Fibroblast of skin of scalp (primary cell): ENCODE measurements at places on chromosomes 5 and 9.

- DNase-seq = no peak
These were observed 1003.3 kb upstream of the COX7C start for GRCh38 chr5:85614489-85614888.

GRCh38 chr9:136336156-136336870 is 9.0 kb downstream of the GPSM1 start:
- peak; percentile 62 for DNase-seq

GRCh38 chr5:81850501-81851357 is 99.8 kb upstream of the SSBP2 start:
- DNase-seq = peak; percentile 89

DNA sequence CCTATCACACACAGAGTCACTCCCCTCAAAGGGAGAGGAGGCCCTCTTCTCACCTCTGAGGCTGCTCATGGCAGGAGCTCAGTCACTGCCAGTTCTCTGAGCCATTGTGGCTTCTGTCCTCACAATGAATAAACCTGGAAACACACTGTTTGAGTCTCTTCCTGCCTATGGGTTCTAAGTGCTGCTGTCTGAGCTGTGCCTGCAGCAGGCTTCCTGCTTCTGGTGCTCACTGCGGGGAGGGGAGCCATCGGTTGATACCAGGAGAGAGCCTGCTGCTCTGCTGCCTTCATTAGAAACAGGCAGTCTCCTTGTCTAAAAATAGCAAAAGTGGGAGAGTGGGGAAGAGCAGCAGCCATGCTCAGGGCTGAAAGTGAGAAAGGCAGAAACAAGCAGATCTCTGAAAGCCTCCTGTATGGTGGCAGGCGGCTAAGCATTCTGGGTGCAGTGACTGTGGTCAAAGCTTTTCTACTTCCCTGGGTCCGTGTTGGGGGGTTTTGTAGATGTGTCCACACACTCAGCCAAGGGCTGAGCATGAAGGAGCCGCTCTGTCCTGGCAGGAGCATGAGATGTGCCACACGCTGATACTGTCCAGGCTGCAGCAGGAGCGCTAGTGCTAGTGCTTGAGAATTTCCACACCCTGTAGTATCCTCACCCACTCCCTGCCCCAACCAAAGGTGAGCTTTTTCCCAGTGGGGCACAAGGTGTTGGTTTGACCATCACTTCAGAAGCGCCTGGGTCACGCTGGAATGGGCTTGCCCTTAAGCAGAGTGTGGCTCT is 34.2 kb downstream of the PRKACG start:
- no peak for DNase-seq

DNA sequence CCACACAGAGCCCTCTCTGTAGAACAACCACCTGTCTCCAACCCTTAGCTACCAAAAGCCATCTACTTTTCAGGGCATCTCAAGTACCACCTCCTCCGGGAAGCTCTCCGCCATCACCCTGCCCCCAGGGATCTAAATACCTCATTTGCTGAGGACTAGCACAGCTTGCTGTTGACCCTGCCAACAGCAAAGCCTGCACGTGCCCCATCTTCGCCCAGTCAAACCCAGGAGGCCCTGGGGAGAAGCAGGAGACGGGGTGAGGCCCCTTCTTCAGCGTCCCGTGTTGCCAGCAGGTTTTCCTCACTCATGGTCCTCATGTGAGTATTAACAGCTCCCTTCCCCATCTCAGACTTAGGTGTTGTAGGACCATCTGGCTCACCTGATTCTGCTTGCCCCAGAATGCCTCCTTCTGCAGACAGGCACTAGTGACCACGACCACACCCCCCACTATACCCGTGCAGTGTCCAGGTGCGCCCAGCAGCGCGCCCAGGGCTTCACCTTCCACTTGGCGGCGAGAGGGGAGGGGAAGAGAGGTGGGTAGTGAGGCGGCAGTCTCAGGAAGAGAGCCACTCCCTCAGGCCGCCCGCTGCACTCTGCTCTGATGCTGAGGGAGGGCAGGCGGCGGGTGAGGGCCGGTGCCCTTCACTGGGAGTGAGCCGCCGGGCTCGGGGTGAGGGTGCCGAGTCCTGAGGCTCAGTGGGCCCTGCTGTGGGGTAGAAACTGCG is 11.1 kb downstream of the VAV2 start:
- no peak for DNase-seq

- peak; percentile 57 for DNase-seq
These were observed 78.9 kb upstream of the ZNF462 start for GRCh38 chr9:106784076-106784475.

- no peak for DNase-seq
These were observed 50.9 kb downstream of the C9orf85 start for GRCh38 chr9:71962328-71962727.

GRCh38 chr5:119694284-119694683 is 64.9 kb downstream of the FAM170A start:
- no peak for DNase-seq

DNA sequence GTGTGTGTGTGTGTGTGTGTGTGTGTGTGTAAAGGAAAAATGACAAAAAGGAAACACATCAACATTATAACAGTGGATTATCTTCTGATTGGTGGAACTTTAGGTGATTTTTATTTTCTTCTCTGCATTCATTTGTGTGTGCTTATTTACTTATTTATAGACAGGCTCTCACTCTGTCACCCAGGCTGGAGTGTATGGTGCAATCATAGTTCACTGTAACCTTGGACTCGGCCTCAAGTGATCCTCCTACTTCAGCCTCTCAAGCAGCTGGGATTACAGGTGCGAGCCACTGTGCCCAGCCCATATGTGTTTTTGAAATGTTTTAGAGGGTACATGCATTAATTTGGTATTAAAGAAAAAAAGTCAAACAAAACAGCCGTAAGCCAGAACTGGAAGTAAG is 39.1 kb downstream of the FAT2 start:
- DNase-seq = no peak

DNA sequence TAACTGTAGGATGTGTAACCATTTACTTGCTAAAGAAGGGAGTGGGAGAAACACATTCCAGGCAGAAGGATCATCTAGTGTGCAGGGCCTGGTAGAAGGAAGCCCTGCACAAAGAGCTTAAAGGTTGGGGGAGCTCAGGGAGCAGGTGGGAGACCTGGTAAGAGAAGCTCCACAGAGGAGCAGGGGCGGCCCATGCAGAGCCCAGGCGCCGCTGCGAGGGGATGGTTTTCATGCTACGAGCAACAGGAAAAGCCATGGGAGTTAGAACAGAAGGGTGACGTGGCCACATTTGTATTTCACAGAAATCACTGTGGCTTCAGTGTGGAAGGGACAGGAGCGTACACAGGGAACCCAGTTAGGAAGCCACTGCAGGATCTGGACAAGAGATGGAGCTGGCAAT is 73.1 kb downstream of the PDE6A start:
- no peak for DNase-seq

- DNase-seq = no peak
These were observed 51.9 kb downstream of the ERAP1 start for GRCh38 chr5:96755851-96756250.

DNA sequence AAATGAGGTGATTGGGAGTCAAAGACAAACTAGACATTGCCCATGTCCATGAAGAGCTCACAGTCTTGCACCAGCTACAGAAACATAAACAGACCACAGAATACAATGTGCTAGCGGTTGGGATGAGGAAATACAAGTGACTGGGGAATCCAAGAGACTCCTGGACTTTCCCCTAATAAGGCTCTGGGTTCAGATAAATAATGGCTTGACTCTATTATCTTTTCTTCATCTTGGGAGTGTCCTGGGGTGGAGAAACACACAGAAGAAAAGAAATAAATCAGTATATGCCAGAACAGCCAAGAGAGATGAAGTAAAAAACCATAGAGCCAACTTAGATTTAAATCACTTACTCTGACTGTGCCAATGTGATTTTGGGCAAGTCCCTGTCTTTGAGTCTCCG is 227.8 kb downstream of the PAPPA start:
- DNase-seq = no peak

DNA sequence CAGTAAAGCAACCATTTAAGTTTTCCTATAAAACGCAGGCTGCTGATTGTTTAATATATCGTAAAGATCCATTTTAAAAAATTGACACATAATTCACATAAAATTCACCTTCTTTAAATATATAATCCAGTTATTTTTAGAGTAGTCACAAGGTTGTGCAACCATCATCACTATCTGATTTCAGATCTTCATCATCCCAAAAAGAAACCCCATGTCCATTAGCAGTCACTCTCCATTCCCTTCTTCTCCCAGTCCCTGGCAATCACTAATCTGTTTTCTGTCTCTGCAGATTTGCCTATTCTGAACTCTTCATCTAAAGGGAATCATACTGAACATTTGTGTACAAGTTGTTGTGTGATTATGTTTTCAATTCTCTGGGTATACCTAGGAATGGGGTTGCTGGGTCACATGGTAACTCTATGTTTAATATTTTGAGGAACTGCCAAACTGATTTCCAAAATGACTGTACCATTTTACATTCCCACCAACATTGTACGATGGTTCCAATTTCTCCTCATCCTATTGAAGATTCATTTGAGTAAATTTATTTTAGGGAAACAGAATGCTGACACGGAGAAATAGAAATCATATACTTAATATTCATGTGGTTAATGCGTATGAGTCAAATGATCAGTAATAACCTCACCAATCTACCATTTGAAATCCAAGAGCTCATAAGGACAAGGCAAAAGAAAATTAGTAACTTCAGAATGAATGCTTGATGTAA is 57.8 kb upstream of the PLPP1 start:
- no peak for DNase-seq

DNA sequence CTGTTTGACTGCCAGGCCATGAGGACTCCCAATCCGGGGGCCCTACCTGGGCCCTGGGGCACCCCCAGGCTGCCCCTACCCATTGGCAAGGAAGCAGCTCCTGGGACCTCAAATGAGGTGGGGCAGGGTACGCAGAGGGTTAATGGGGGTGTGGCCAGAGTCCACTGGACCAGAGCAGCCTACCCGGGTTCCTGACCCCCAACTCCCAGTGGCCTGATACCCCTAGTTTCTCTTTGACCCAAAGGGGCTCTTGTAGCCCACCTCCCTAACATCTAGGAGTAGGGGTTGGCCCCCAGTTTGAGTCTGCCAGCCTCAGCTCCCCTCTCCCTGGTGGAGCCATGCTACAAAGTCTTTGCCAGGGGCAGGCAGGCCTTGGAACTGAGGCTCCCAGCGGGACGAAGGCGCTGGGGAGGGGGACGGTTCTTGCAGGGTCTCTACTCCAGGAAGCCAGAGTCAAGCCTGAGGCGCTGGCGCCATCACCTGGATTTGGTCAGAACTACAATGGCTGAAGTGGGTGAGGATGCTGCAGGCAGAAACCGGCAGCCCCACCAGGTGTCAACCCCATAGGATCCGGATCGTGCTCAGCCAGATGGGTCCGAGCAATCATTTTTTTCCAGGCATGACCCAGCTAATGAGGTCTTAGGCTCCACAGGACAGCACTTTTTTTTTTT is 8.4 kb upstream of the CERCAM start:
- peak; percentile 55 for DNase-seq
